T-helper 22 cell (primary cell): ENCODE measurements at places on chromosomes 2 and 18.

DNA sequence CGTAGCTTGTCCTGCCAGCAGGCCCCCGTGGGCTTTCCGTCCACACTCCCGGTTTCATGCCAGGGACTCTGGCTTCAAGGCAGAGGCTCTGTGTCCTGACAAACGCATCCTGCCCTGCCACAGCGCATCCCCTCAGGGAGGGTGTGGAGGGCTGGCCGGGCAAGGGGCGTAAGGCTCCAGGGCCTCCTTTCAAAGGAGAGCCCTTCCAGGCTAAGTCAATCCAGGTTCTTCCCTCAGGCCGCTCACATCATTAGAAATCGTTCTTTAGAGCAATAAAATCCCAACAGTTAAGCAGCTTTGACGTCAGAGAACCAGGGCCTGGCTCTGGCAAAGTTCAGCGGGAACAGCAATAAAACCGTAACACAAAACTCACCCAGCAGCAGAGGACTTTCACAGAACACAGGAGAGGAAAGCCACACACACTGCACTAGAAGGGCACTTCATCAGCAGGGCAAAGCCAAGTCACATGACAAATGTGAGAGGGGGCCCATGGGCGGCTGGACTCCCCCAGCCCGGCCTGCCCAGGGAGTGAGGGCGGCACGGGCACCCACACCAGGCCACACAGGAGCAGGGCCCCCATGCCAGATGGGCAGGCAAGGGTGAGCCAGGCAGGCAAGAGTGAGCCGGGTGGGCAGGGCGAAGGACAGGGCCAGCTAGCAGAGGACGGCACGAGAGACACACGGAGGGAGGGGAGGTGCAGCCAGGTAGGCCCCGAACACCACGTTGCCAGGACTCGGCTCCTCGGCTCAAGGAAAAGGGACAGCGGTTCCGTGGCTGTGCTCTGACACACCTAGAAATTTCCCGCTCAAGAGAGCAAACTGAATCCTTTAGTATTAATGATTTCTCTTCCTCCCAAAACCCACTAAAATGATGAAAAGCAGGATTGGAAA, 52.0 kb downstream of the HDAC4 start:
- DNase-seq: no peak

DNA sequence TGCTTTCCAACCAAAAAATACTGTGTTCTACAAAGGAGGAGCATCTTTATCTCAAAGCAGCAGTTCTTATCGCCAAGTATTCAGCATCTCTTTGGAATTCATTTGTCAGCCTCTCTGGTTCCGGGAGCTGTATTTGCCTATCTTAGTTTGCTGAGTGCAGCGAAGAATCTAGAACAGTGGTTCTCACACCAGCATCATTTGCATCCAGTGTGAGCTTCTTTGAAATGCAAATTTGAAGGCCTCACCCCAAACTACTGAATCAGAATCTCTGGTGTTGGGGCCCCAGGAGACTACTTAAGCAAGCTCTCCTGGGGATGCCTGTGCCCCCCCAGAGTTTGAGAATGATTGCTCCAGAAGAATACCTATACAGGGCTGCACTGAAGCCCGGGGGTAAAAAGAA, 1.5 kb upstream of the PTPN2 start:
- no peak for DNase-seq

DNA sequence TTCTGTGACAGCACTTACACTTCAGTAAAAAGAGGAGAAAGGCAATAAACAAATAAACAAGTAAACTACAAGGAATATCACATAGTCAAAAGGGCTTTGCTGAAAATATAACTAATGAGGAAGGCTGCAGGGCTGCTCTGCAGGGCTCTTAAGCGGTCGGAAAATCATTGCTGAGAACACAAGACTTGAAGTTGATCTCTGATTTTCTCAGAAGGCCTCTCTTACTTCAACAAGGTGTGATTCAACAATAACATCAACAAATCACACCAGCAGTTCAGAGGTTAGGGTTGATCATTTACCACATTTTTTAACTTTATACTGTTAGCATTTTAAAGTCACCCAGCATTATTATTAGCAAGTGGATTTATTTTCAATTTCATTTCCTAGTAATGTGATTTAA, 215.6 kb downstream of the ARHGAP15 start:
- no peak for DNase-seq

- DNase-seq: no peak
Observed at GRCh38 chr18:56727399-56727798, 76.2 kb downstream of the WDR7 start.

- no peak for DNase-seq
Observed at GRCh38 chr2:44277541-44277940, 2.3 kb downstream of the SLC3A1 start.
